NCI-H1092 treated with DMSO at 0.1 percent for 48 hours (cell line): ENCODE measurements at places on chromosomes 6 and 20.

DNA sequence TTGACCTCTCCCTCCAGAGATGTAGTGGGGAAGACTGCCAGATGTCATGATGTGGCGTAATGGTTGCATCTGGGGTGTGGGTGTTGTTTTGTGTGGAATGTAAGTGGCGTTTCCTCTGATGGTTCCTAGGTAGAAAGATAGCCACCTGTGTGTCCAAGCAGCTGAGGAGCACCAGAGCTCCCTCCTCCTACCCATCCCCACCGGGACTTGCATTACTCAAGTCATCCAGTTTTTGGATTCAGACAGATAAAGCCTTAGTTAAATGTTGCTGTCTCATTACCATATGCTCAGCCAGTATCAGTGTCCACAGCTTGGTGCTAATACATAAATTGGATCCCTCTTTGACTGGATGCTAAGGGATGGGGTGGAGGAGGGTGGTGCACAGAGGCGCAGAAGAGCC lies 282.3 kb downstream of the TBC1D7 start:
- no peak for DNase-seq

GRCh38 chr20:14599613-14600012 lies 262.2 kb upstream of the FLRT3 start:
- no peak for DNase-seq

- DNase-seq: no peak
These were observed 18.7 kb downstream of the KIF25 start for GRCh38 chr6:168016176-168016620.

- DNase-seq: peak; percentile 24
These were observed 734 bp downstream of the TPBG start for GRCh38 chr6:82364087-82365015.

DNA sequence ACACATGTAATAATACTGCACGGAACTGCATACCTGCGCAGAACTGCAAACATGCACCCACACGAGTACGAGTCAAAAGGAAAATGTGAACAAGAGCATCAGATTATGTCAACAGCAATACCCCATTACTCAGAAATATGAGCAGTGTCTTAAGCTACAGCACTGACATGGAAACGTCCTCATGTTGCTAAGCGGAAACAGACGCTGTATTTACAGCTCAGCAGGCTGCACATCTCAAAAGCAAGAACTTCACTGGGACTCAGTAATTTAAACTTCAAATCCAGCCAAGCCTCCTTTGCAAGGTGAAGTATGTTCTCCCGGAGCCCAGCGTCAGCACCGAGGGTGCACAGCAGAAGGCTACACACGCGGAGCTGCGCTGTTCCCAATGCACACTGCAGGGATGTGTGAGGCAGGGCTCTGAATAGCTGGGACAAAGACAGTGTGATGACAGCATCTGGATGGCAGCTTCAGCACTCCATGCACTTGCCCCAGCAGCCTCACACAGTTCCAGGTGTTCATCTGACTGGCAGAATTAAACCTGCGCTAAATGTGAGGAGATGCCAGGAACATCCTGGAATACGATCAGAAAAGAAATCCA lies 202.8 kb downstream of the WDR27 start:
- DNase-seq: no peak

GRCh38 chr20:24935140-24935539 lies 13.9 kb upstream of the CST7 start:
- no peak for DNase-seq

DNA sequence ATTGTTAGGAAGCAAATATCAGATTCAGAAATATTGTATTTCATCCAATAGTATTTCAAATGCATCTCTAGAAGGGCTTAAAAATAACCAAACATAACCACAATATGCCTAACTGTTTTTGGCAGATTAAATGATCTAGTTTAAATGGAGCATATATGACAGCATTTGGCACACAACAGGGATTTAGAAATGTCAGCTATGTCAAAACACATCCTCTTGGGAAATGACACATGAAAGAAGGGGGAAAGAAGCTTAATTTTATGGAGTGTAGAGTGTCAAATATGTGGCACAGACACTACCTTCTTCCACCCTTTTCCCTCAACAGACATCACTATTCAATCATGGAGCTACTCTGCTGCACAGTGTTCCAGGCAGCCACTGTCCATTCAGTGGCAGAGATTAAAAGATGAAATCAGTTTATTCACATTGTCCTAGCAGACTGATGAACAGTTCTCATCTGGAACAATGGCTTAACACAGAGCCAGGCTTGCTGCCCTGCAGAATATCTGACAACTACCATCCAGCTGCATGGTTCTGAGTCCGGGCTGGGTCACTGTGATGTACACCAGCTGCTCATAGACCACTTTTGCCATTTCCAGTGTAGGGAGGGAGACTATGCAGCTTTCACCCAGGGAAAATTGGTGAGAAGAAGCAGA lies 349.8 kb downstream of the DHX35 start:
- DNase-seq: no peak

DNA sequence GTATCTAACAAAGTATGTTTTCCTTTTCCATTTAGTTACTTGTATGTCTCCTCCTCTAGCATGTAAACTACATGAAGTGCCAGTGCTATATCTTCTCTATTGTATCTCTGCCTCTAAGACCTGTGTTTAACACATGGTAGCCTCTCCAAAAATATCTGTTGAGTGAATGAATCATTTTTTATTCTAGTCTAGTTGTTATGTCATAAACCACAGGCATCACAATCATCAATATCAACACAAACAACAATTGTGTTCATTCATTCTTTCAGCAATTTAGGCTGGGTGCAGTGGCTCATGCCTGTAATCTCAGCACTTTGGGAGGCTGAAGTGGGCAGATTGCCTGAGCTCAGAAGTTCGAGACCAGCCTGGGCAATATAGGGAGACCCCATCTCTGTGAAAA lies 111.6 kb upstream of the EYA4 start:
- no peak for DNase-seq

- peak; percentile 18 for DNase-seq
These were observed 199.1 kb upstream of the BTBD3 start for GRCh38 chr20:11718474-11719094.

- DNase-seq: peak; percentile 58
These were observed 151.5 kb downstream of the CFAP61 start for GRCh38 chr20:20203784-20204183.

GRCh38 chr6:141925001-141925400 lies 207.7 kb upstream of the GJE1 start:
- no peak for DNase-seq

- DNase-seq: no peak
These were observed 8.8 kb upstream of the PIM1 start for GRCh38 chr6:37160922-37161778.

DNA sequence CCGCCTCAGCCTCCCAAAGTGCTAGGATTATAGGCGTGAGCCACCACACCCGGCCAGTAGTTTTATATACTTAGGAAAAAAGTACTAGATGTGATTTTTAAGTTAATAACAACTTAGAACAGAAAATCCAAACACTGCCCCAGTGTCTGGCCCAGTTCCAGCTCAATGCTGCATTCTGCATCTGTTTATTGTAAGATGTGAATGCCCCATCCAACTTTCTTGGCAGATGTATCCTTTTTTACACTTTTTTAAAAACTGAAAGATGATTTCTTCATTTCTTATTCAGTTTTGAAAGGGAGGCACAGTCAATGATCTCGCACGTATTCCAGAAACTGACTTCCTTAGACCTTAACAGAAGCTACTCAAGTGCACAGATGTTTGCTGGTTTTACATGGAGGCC lies 85.6 kb upstream of the SRSF6 start:
- DNase-seq: no peak

GRCh38 chr6:37940074-37940847 lies 120.7 kb downstream of the ZFAND3 start:
- no peak for DNase-seq

DNA sequence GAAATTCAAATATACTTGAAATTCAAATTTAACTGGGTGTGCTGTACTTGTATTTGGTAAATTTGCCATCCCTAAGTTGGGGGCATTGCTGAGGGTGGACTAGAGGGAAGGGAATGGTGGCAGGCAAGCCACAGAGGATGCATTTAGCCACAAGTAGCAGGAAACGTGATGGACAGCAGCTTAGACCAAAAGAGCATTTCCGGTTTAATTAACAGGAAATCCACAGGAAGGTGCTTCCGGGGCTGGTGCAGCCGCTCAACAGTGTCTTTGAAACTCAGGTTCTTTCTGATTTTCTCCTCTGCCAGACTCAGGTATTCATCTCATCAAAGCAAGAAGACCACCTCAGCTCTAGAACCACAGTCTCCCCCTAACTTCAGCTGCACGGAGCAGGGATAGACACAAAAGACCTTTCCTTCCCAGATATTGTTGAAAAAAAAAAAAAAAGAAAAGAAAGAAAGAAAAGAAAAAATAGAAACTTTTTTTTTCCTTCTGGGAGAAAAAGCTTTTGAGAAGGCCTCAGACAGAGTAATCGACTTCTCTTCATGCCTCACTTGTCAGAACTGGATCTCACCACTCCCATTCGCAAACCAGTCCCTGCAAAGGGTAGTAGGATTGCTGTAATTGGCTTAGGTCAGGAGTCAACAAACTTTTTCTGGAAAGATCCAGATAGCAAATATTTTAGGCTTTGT lies 8.0 kb upstream of the BCAS1 start:
- DNase-seq: no peak

DNA sequence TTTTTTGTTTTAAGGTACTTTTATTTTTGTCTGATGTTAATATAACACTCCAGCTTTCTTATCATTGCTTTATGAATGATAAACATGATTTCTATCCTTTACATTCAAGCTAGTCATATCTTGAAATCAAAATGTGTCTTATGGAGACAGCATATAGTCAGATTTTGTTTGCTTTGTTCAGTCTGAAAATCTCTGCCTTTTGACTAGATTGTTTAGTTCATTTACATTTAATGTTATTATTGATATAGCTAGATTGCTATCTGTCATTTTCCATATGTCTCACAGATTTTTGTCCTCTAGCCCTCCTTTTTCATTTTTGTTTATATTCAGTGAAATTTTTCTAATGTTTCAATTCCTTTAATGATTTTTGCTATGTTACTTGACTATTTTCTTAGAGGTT lies 332.8 kb downstream of the SMOC2 start:
- DNase-seq: no peak

DNA sequence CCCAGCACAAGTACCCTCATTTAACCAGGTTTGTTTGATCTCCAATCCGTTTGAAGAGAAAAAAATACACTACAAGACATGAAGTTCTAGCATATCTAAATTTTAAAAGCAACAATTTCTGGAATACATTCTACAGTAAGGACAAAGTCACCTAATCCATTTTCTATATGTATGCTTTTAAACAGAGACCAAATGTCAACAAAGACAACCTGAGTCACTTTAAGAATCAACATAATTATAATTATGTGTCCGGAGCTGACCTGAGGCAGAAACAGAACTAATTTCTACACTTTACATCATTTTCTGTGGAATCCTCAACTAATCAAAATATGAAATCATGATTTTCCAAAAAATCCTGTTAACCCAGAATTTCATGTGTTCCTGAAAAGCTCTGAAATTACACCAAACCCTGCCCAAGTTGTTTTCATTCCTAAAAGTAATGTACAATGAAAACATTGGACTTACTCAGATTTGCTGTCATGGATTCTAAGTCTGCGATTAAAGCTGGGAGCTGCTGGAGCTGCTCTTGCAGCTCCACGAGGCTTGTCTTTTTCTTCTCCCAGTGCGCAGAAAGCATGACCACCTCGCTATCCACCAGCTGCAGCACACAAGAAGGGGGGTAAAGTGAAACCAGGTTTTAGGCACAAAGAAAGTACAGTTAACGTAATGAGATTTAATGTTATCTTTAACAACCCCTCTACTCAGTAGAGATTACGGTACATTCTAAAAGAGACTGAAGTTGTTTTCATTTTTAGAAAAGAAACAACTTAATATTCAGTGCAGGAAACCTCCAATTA lies 35.8 kb downstream of the DTNBP1 start:
- no peak for DNase-seq

GRCh38 chr6:161837854-161838253 lies 564.0 kb upstream of the AGPAT4 start:
- no peak for DNase-seq

DNA sequence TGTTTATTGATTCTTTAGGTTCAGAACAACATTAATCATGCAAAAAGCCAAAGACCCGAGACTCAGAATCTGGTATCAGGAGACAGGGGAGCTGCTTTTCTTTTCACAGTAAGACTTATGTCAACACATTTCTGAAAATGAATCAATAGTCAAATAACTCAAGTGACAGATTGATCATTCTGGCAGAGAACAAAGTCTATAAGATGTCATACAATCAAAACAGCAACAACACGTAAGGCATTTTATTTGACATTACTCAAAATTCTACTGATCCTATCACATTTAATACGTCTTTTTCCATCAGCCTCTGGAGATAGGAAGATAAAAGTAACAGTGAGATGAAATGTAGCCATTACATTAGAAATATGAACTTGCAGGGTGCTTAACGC lies 93.4 kb upstream of the EEF1E1 start:
- no peak for DNase-seq

DNA sequence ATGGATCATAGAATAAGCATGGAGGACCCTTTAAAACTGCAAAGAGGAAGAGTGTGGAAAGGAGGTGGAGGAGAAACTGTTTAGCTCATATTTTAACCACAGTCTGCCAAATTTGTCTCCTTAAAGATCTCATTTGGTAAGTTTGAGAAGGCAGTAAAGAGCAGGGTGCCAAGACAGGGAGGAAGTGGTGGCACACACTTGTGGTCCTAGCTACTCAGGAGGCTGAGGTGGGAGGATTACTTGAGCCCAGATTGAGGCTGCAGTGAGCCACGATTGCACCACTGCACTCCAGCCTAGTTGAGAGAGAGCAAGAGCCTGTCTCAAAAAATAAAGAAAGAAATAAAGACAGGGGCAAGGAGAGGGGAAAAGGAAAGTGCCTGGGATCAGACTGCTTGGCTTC lies 16.8 kb upstream of the DCBLD1 start:
- DNase-seq: no peak

DNA sequence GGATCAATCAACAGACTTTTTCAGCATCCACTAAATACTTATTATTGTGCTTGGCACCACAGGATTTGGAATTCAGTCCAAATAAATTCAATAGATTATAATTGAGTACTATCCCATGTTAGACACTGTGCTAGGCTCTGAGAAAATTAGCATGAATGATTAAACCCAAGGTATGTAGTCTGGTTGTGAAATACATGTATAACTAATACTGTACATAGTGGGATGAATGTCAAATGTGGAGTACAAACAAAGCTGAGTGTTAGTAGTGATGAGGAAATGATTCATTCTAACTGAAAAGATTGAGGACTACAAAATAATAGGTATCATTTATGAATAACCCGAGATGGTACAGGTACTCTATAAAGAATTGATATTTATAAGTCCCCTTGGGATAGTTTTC lies 111.9 kb upstream of the FLRT3 start:
- no peak for DNase-seq

GRCh38 chr6:85961125-85961524 lies 318.4 kb upstream of the SYNCRIP start:
- DNase-seq: no peak

GRCh38 chr6:79077715-79078074 lies 359 bp downstream of the PHIP start:
- peak; percentile 62 for DNase-seq
